ENCODE measurements at places on chromosomes 5 and 9. TPM values are rescaled to one million over a fixed set of nuclear protein-coding genes. Genes with fewer than 3 reads are reported as not detected.

The PCA3 gene
- total RNA-seq: 0.59 TPM

The GPRIN1 gene
- total RNA-seq: 6.5 TPM

The ABLIM3 gene
- total RNA-seq: 0.33 TPM

DNA sequence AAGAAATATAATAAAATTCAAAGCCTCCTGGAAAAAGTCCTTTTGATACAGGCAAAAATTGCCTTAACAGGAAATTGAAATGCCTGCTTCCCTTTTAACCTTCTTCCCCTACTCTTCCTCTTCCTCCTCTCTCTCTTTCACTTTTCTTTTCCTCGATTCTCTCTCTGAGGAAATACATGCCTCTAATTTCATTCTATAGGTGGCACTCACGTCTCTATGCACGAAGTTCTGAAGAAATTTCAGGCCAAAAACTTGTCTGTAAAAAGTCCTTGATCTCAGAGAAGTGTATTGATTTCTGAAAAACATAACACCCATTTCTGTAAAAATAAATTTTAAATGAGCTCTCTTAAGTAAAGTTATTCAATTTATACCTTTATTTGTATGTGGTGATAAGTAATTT lies 371.7 kb upstream of the IRX4 start:
- no peak overlapping the region for H3K4me3 ChIP-seq
- H3K27ac ChIP-seq: no peak overlapping the region
- no peaks in the 10 kb centered on the region for H3K27me3 ChIP-seq
- DNase-seq: no peak
- H3K36me3 ChIP-seq: no peaks in the 10 kb centered on the region
- H3K4me1 ChIP-seq: no peaks in the 10 kb centered on the region

Measured in SJCRH30 (cell line).